ENCODE measurements at places on chromosomes 5 and 9. TPM values are rescaled to one million over a fixed set of nuclear protein-coding genes. Genes with fewer than 3 reads are reported as not detected.

Gene DIRAS2
- polyA plus RNA-seq, result not detected

Gene FAM221B
- polyA plus RNA-seq, result not detected

Gene ECM2
- polyA plus RNA-seq, result not detected

Gene CDH6
- polyA plus RNA-seq, result not detected

Gene NME5
- polyA plus RNA-seq, result not detected

Gene LCN10
- polyA plus RNA-seq, result 0.22 TPM

All from CD8-positive, alpha-beta memory T cell (primary cell).